ENCODE measurements at places on chromosomes 5 and 9. TPM values are rescaled to one million over a fixed set of nuclear protein-coding genes. Genes with fewer than 3 reads are reported as not detected.

DNA sequence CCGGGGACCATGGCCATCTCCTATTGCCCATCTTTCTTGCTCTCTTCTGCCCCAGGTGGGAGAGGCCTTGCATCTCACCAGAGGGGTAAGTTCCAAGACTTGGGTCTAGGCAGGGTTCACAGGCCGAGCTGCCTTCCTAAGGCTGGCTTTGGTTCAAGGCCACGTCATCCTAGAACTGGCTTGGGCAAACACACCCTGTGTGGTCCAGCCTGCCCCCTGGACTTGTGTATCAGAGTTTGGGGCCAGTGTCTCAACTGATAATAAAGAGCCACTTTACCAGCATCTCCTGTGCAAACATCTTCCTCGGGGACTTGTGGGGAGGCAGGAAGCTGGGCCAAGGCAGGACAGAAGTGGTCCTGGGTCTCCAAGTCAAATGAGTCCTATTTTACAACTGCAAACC is 17.8 kb downstream of the BOD1 start:
- no peak for DNase-seq

- no peak for DNase-seq
These were observed 318.2 kb upstream of the CLINT1 start for GRCh38 chr5:158177146-158177545.

DNA sequence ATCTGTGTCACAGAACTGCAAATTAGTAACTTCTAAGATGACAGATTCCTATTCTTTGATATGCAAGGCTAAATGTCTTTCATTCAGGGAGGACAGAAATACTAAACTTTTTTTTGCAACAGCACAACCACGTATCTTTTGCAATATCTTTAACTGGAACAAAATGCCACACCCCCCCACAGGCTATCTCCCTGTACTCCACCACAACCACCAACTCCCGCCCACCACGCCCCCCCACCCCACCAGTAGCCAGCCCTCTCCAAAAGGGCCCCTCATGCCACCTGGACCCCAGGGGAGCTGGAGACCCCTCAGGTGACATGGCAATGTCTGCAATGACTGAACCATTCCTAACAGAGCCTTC is 131.8 kb downstream of the ROR2 start:
- no peak for DNase-seq

- no peak for DNase-seq
These were observed 15.5 kb downstream of the PRKACG start for GRCh38 chr9:68998385-68998784.

DNA sequence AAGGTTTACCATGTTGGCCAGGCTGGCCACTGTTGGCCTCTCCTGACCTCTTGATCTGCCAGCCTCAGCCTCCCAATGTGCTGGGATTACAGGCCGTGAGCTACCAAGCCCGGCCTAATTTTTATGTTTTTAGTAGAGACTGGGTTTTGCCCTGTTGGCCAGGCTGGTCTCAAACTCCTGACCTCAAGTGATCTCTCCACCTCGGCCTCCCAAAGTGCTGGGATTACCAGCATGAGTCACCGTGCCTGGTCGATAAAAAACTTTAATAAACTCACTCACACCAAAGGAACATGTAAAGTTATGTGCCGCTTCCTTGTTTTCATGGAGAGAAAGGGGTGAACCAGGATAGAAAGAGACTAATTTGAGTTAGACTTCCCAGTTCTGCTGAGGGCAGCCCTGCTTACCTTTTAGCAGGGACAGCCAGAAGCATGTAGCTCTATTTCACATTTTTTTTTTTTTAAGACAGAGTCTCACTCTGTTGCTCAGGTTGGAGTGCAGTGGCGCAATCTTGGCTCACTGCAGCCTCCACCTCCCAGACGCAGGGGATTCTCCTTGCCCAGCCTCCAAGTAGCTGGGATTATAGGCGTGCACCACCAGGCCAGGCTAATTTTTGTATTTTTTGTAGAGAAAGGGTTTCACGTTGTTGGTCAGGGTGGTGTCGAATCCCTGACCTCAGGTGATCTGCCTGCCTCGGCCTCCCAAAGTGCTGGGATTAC is 11.4 kb upstream of the HAUS6 start:
- no peak for DNase-seq

GRCh38 chr9:37953775-37954437 is 50.0 kb upstream of the SLC25A51 start:
- peak; percentile 28 for DNase-seq

DNA sequence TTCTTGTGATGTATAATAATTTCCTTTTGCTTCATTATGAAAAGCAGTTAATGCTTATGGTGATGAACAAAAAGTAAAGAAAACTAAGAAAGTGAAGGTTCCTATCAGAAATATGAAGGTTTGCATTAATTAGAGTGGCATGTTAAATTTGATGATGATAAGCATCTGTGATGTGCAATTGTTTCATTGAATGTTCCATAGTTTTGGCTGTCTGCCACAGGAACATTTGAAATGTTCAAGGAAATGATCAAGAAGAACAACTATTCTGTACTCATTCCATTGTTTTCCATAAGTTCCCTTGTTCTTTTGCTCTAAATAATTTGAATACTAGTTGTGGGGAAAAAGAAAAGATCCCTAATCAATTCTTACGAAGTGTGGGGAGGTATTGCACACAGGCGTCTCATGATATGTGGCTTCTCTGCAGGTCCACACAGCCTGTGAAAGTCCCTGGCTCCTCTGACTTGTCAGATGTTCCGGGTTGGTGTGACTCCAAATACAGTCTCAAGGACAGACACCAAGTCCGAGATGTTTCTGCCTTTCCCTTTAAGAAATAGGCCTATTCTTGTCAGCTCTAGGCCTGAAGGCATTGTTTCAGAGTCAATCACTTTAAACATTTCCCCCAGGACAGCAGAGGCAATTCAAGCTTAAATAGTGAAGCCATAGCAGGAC is 152.6 kb upstream of the MAST4 start:
- no peak for DNase-seq

GRCh38 chr9:111147041-111147440 is 108.8 kb upstream of the LPAR1 start:
- DNase-seq, result no peak

- no peak for DNase-seq
These were observed 47.9 kb upstream of the ZBTB43 start for GRCh38 chr9:126756876-126757415.

GRCh38 chr9:99808454-99808853 is 13.2 kb upstream of the NR4A3 start:
- DNase-seq, result no peak

GRCh38 chr9:34262971-34263370 is 66.1 kb downstream of the KIF24 start:
- no peak for DNase-seq

- peak; percentile 2 for DNase-seq
These were observed 2.9 kb upstream of the SLC23A1 start for GRCh38 chr5:139386050-139386438.

- no peak for DNase-seq
These were observed 295.3 kb upstream of the TNC start for GRCh38 chr9:115413304-115413703.

GRCh38 chr5:177365845-177366527 is 8.3 kb downstream of the RGS14 start:
- DNase-seq, result peak; percentile 52

DNA sequence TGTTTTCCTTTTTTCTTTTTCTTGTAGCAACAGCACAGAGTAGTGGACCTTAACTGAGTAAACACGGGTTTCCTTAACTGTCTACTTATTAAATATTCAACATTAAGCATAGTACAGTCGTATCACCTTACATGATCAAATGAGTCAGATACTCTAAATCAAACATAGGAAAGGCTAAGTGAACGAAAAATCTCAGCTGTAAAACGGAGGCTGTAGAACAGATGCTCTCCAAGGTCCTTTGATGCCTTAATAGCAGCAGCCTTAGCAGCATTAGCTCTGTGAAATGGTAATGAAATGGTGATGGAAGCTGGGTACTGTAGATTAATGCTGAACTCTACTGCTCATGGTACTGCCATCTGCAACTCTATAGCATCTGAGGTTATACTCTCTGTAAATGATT is 1433.3 kb upstream of the C9orf72 start:
- DNase-seq, result no peak

- DNase-seq, result no peak
These were observed 84.4 kb upstream of the GPR151 start for GRCh38 chr5:146600376-146600775.

- DNase-seq, result no peak
These were observed 77.0 kb upstream of the SMARCA2 start for GRCh38 chr9:1938135-1938534.

- DNase-seq, result no peak
These were observed 86.6 kb downstream of the MED27 start for GRCh38 chr9:131992906-131993657.

- DNase-seq, result no peak
These were observed 78.7 kb downstream of the RFX3 start for GRCh38 chr9:3447143-3447542.

DNA sequence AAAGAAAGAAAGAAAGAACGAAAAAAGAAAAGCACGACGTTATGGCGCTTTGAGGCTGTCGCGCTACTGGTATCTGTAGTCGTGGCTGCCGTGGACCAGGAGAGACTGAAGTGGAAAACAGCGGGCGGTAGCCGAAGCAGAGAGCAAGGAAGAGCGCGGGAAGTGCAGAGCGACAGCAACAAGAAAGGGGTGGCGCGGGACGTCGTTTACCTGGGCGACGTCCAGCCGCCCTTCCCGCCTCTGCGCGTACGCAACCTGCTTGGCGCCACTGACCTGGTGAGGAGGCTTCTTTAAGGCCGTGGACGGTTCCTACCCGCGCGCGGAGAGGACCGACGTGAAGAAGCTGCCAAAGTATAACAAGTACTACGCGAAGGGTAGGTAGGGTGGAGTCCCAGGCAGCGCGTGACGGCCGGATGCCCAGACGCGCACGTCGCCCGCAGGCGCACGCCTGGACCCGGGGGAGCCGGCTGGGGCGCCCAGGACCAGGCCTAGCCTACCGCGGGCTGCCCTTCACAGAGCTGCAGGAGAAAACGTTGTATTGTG is 15.4 kb downstream of the CCL28 start:
- peak; percentile 20 for DNase-seq

GRCh38 chr9:92965759-92966517 is 18.6 kb downstream of the FGD3 start:
- DNase-seq, result no peak

DNA sequence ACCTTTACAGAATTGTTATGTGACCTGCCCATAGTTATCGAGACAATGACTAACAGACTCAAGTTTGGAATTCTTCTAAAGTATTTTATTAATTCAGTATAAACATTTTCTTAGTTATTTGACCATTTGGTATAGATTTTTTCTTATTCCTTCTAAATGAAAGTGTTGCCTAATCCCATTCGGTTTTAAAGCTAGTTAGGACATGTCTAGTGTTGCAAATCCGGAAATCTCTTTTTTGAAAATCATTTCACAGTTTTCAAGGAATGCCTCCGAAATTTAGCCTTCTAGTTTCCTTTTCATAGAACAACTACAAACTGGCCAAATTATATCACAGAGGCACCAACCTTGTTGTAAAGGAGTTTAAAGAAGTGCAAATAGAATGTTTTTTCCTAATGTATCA is 171.8 kb downstream of the XRCC4 start:
- DNase-seq, result no peak

- no peak for DNase-seq
These were observed 4.3 kb downstream of the NKD2 start for GRCh38 chr5:1012900-1013237.

GRCh38 chr5:99025298-99026045 is 96.7 kb upstream of the CHD1 start:
- no peak for DNase-seq

GRCh38 chr5:68304421-68305052 is 89.0 kb downstream of the PIK3R1 start:
- DNase-seq, result no peak

DNA sequence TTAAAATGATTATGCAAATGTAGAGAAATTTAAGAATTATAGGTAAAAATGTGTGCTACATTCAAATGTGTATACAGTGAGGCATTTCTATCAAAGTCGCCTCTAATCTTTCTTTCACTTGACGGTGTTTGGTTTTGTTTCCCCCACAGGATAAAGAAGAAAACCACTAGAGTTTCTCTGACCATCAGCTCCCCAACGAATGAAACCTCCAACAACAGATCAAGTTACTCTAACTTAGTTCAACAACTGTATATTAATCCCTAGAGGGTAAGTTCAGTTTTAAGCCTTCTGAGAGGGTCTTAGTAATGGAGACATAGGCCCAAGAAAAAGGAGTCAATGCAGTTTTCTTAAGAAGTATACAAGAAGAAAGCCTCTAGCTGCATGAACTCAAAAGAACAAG is 11.5 kb upstream of the MYOT start:
- DNase-seq, result no peak

GRCh38 chr9:20844916-20845315 is 160.9 kb downstream of the FOCAD start:
- no peak for DNase-seq

DNA sequence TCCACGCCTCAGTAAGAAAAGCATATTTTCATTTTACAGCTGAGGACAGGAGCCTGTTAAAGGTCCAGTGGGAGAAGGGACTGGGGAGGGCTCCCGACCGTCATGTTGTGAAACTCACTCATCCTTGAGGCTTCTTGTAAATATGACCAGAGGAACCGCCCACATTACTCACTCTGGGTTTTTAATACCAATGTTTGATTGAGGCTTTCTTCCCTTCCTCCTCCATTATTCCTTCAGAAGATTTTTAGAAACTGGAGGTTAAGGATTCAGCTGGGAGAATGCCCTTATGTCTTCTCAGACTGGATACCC is 61.4 kb upstream of the GLRX start:
- no peak for DNase-seq

- no peak for DNase-seq
These were observed 565.0 kb downstream of the CETN3 start for GRCh38 chr5:89844548-89844947.

DNA sequence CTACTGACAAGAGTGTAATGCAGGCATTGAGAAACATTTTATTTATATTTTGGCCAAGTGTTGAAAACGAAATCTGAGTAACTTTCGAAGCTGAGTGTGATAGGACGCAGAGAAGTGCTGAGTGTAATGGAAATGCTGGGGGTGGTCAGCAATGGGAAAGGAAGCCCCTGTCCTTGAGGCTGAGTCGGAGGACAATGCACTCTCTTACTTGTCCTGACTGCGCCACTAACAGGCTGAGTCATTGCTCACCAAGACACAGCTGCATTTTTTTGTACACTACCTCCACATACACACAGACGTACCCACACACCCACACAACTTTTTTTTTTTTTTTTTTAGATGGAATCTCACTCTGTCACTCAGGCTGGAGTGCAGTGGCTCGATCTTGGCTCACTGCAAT is 637.7 kb downstream of the SLCO4C1 start:
- DNase-seq, result no peak

GRCh38 chr9:112041536-112042243 is 133.4 kb downstream of the SUSD1 start:
- DNase-seq, result peak; percentile 46

DNA sequence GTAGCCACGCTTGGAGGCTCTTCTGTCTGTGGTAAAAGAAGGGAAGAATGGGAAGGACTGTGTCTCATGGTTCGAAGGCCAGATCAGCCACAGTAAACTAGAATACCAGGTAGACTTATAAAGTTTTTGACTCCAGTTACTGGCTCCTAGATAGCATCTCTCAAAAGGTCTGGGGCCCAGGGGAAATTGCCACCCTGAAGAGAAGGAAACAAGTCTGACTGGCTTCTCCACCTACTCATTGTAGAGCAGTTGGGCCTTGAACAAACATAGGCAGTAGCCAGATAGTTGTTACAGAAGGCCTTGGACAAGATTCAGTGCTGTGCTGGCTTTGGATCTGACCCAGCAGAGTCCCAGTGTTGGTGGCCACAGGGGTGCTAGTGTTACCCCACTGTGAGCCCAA is 890.4 kb downstream of the EFNA5 start:
- no peak for DNase-seq

Gene SPINK13
- total RNA-seq, result not detected

Gene MAN2A1
- 22.9 TPM for total RNA-seq

Gene DAPK1
- total RNA-seq, result 52.5 TPM

Gene FOXD4
- total RNA-seq, result not detected

Gene LEAP2
- 0.16 TPM for total RNA-seq

Gene DBH
- not detected for total RNA-seq

Gene SEC61B
- total RNA-seq, result 36.4 TPM

Gene PCDHGB7
- total RNA-seq, result 9.2 TPM

Gene SLC1A3
- 53.2 TPM for total RNA-seq

All from heart left ventricle (tissue), 16 donors.